ENCODE measurements at places on chromosomes 1 and 21.

- no peak for DNase-seq
Observed at GRCh38 chr1:148318123-148318903, 164.8 kb downstream of the PPIAL4G start.

GRCh38 chr1:223410036-223410435, 16.8 kb downstream of the CCDC185 start:
- DNase-seq, result no peak

DNA sequence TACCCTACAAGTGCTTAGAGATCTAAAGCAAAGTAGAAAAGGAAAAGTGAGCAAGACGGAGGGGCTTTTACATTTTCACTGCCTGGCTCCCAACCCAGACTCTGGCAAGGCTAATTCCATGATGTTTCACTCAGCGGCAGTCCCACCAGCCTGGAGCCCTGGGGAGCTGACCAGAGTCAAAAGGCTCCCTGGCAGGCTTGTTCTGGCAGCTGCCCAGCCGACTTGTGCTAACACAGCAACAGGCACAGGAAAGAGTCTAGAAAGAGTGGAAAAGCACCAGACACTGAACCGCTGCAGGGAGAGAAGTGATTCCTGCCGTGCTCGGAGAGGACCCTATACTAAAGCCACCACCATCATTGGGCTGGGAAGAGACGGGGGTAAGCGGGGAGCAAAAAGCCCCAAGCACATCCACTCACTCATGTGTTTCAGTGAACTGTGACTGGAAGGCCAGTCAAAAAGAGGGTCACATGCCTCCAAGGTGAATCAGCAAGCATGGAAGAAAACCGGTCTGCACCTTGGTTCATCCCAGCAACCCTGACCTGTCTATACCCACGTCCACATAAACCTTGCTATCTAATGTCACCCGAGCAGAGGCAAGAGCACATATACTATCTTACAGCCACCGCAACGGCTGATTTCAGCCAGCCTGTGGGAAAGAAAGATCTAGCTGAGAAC, 8.0 kb downstream of the SMIM12 start:
- DNase-seq, result no peak

DNA sequence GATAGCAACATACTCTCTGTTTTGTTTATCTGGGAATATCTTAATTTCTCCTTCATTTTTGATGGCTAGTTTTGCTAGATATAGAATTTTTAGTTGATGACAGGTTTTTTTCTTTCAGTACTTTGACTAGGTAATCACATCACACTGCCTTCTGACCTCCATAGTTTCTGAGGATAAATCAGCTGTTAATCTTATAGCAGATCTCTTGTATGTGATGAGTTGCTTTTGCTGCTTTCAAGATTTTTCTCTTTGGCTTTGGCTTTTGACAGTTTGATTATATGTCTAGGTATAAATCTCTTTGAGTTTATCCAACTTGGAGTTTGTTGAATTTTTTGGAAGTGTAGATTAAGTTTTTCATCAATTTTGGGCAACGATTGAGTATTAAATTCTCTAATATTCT, 142.6 kb downstream of the ZNF644 start:
- no peak for DNase-seq

DNA sequence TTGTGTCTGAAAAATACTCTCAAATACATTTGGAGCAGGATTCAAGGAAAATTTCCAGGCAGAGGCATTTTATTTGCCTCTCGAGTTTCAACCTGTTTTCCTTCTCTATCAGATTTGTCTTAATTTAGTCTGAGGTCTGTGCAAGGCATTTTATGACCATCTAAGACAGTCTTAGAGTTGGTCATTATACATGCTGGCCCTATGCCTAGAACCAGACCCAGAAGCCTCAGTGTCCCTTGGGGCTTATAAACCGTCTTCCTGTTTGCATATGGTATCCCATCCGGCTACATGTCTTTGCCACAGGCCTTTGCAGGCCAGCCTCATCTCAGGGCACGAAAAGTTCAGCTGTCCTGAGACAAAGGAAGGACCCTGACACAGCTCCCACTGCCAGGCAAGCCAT, 346.1 kb downstream of the SIPA1L2 start:
- DNase-seq, result no peak
